ENCODE measurements at places on chromosomes 13 and 19.

GRCh38 chr19:15218501-15218900 is 13.7 kb downstream of the EPHX3 start:
- no peak for DNase-seq

DNA sequence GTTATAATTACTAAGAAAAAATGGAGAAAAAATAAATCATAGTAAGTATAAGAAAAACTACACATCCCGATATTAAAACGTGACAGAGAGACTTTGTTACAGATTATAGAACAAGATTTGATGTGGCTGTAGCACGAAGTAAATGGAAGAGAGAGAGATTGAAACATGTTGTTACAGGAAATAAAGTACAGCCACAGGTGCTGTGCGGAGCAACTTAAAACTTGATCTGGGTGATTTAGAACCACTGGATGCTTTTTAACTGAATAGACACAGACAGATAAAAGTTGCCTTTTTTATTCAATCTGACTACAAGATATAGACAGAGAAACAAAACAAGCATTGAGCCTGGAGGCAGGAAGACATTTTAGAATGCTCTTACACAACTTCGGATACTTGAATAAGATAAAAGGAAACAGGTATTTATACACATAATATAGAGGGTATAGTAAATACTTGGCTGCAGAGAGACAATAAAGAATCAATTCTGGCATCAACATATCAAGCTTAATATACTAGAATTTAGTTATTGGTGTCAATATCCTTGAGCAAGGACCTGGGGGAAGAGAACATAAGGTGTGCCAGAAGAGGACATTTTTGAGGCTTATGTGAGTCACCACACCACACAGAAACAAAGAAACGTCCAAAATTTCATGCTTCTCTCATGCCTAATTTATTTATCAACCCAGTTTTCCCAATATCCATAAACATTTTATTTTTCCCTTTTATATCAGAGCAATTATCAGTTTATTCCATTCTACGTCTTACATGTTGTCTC is 548.5 kb downstream of the SLITRK1 start:
- DNase-seq = no peak

DNA sequence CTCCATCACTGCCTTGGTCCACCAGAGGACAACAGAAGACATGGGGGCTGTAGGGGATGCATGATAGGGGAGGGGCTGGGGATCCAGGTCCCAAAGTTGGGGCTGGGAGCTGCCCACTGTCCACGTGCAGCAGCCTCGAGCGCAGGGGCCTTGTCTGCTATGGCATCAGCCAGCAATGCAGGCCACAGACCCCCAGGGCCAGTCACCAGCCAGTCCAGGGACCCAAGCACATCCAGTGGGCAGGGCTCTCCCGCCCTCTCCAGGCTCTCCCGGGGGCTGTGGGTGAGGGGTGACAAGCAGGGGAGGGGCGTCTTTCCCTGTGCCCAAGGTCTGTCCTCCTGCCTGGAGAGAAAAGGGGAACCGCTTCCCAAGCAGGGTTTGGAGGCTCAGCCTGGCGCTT is 32.8 kb downstream of the PEPD start:
- no peak for DNase-seq

DNA sequence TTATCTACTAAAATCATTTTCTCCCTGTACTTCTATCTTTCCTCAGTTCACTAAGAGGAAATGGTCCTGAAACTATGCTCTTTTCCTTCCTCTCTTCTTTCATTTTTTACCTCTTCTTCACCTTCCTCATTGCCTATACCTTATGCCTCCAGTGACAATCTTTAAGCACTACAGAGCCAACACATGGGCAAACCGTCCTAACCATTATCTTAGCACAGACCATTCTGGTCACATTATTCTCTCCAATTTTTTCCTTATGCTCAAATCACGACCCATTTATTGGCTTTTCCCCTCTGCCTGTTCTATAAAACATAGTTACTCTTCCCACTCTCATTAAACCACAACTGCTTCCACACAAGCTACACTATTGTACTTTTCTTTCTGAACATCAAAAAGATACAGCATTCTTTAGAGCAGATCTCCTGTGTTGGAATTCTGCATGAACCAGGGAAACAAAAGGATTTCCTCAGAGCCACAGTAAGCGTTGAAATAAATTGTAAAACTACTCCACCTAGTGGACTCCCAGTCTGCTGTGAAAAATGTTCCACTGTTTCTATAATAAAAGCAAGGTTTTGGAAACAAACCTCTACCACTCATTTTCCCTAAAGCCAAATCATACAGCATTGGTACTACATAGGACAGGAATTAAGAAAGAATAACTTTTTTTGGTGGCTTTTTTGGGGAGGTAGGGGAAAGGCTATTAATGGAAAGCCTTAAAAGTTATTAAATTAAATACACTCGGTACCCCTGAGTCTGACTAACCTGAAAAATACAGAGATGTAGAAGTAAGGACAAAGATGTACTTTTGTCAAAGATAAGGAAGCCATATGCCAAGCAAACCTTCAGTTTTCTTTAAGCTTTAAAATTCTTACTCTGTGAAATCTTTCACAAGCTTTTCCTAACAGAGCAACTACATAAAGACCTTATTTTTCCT is 19.5 kb downstream of the NUFIP1 start:
- DNase-seq = no peak

DNA sequence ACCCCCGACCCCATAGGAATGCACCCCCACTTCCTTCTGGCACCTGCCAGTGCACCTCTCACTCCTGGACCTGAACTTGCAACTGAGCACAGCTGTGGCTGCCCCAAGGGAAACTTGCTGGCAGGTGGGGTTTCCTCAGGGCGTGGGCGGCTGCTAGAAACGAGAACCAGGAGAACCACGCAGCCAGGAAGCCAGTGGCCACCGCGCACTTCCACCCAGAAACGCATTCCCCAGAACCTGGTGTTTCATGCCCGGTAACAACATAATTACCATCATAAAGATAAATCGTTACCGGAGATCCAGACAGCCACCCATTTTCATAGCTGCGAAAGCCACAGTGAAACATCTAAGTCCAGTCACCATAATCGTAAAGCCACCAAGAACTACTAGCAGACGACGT is 75.2 kb upstream of the C13orf46 start:
- no peak for DNase-seq

DNA sequence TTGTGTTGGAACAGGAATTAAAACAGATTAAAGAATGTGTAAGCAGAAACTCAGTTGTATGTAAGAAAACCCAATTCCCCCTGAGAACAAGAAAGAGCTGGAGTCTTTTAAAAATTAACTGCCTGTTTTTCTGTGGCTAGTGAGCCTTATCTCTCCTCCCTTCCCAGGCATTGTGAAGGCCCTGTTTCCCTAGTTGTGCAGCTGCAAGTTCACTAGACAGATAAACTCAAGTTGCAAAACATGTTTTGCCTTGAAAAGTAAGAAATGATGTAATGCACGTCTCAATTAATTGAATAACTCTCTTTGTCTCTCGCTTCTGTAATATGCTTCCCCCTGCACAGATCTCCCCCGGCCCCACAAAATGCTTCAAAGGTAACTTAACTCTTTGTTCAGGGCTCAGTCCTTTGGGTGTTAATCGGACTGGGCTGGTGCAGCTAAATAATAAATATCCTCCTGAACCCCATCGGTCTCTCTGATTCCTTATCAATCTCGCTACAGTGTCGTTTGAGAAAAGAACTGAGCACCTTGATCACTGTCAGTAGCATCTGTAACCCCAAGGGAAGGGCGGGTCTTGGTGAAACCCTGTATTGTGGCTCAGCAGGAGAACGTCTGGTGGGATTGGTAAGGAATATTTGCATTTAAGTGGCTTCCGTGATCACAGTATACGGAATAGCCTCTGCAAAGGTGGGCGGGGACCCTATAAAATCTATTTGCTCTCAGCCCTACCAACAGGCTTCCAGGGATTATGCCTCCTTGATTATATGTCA is 1.6 kb upstream of the ZNF556 start:
- no peak for DNase-seq

DNA sequence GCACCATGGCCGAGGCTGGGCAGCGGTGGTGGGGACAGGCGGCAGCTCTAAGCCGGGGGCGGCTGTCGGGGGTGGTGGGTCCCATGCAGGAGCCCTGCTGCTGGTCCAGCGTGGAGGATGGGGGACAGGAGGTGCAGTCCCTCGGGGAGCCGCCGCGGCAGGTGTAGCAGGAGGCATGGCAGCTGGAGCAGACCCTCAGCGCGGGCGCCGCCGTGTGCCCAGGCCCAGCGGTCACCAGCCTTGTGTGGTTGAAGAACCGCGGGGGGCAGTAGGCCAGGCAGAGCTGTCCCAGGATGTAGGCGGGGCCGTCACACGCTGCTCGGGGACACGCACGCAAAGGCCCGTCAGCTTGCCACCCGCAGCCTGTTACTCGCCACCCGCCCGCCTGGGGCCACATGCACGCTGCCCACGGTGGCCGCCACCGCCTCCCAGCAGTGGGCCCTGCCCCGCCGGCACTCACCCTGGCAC is 2.9 kb upstream of the C19orf25 start:
- no peak for DNase-seq

DNA sequence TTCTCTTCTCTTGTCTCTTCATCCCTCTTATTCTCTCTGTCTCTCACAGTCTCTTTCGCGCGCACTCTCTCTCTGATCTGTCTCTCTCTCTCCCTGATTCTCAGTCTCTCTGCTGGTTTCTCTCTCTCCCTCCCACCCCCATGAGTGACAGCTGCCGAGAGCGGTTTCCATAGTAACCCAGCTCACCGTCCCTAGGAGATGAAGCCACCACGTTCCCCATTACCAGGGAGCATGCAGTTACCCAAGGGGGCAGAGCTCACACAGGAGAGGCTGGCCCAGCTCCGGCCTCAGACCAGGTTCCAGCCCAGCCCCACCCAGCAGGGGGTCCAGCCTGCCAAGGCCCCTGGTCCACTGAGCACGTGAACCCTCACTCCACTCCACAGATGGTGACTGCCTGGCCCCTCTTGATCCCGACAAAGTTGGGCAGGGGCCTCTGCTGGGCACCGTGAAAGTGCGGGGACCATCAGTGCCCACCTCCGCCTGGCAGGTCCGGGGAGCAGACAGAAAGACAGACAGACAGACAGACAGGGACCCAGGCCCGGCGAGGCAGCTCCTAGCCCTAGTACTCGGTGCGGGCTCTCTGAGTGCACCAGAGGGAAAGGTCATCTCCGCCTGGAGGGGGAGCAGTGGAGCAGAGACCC is 50.6 kb downstream of the CELF5 start:
- DNase-seq = peak; percentile 76

- DNase-seq = no peak
Observed at GRCh38 chr13:96294930-96295881, 205.3 kb downstream of the HS6ST3 start.

DNA sequence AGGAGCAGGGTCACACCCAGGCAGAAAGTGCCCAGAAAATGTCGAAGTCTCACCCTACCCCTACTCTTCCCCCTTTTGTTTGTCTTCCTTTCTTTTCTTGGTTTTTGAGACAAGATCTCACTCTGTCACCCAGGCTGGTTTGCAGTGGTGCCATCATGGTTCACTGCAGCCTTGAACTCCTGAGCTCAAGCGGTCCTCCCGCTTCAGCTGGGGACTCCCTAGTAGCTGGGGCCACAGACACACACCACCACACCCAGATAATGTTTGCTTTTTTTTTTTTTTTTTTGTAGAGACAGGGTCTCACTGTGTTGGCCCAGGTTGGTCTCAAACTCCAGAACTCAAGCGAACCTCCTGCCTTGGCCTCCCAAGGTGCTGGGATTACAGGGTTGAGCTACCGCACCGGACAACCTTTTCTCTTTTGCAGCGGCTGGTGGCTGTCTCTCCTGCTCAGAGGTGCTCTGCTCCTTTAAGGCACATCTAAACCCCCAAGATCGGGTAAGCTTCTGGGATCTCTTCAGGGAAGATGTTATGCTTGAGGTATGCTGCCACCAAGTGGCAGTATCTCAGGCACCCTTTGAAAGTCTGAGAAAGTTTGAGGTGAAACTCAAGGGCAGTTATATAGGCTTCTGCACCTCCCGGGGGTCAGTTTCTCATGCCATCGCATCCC is 22.4 kb upstream of the EBI3 start:
- DNase-seq = peak; percentile 58

DNA sequence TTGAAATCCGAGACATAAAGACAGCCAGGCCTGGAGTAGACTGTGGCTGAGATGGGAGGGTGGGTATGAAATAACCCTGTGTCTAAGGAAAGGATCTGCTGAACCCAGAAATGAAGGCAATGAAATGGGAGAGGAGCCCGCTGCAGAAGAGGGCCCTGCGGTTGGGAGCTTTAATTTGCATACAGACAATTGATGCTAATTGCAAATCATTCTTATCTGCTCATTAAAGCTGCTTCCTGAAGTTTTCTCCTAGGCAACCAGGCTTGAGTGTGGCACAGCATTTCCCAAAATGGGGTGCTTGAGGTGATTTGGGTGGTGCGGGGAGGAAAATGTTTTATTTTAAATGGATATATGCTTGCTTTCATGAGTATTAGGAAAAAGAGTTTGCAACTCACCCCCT is 55.4 kb downstream of the DPF1 start:
- DNase-seq = no peak

DNA sequence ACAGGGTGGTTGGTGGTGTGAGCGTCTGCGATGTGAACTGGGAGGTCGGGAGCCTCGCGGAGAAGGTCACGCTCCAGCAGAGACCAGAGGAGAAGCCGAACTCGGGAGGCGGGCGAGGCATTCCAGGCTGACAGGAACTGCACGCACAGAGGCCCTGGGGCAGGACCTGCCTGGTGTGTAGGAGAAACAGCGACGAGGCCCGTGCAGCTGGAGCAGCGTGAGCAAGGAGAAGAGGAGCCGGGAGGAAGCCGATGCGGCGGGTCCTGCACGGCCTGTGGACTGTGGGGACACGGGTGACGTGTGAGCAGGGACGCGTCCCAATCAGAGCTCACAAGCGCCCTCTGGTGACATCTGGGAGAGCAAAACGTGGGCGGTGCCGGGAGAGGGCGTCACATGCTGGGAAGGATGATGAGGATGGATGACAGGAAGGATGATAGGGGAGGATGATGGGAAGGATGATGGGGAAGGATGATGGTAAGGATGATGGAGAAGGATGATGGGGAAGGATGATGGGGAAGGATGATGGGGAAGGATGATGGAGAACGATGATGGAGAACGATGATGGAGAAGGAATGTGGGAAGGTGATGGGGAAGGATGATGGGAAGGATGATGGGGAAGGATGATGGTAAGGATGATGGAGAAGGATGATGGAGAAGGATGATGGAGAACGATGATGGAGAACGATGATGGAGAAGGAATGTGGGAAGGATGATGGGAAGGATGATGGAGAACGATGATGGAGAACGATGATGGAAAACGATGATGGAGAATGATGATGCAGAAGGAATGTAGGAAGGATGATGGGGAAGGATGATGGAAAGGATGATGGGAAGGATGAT is 16.1 kb upstream of the MADCAM1 start:
- no peak for DNase-seq

- DNase-seq = no peak
Observed at GRCh38 chr13:56271686-56272085, 869.0 kb upstream of the PRR20A start.

GRCh38 chr13:107842562-107843180 is 372.7 kb downstream of the LIG4 start:
- no peak for DNase-seq

- no peak for DNase-seq
Observed at GRCh38 chr13:22569811-22570210, 611.0 kb upstream of the SGCG start.

Data from H54 (cell line).